Naive thymus-derived CD8-positive, alpha-beta T cell (primary cell): ENCODE measurements at places on chromosomes 1 and 21. TPM values are rescaled to one million over a fixed set of nuclear protein-coding genes. Genes with fewer than 3 reads are reported as not detected.

Gene IL19
- not detected for polyA plus RNA-seq

Gene CHD1L
- polyA plus RNA-seq = 25.5 TPM

Gene MCOLN2
- polyA plus RNA-seq = 1.1 TPM

Gene ESRRG
- not detected for polyA plus RNA-seq

Gene RAB42
- polyA plus RNA-seq = not detected

Gene MROH9
- polyA plus RNA-seq = not detected

Gene HORMAD1
- polyA plus RNA-seq = not detected

Gene KRTAP19-1
- polyA plus RNA-seq = not detected

Gene DNAH14
- polyA plus RNA-seq = 0.03 TPM

Gene OR2L2
- not detected for polyA plus RNA-seq

Gene PROK1
- polyA plus RNA-seq = not detected

Gene DEGS1
- 63.4 TPM for polyA plus RNA-seq

Gene MATN1
- not detected for polyA plus RNA-seq

Gene ETV3L
- polyA plus RNA-seq = not detected

Gene KIF2C
- 0.40 TPM for polyA plus RNA-seq

Gene MRPS6
- polyA plus RNA-seq = 181 TPM

Gene SMIM12
- polyA plus RNA-seq = 77.3 TPM
